ENCODE measurements at places on chromosomes 13 and 19. TPM values are rescaled to one million over a fixed set of nuclear protein-coding genes. Genes with fewer than 3 reads are reported as not detected.

The HNRNPL gene
- total RNA-seq = 171 TPM

The GZMM gene
- total RNA-seq = 0.37 TPM

The MTUS2 gene
- 126 TPM for total RNA-seq

The CALR3 gene
- not detected for total RNA-seq

The PRODH2 gene
- total RNA-seq = not detected

The MAMSTR gene
- total RNA-seq = 3.0 TPM

The SHD gene
- total RNA-seq = not detected

The PSG2 gene
- not detected for total RNA-seq

The ZNF506 gene
- total RNA-seq = 9.7 TPM

The GRIK5 gene
- 5.4 TPM for total RNA-seq

The ZBTB45 gene
- 10.4 TPM for total RNA-seq

The LTBP4 gene
- total RNA-seq = 294 TPM
